Amniotic stem cell (primary cell): ENCODE measurements at places on chromosomes 5 and 9.

DNA sequence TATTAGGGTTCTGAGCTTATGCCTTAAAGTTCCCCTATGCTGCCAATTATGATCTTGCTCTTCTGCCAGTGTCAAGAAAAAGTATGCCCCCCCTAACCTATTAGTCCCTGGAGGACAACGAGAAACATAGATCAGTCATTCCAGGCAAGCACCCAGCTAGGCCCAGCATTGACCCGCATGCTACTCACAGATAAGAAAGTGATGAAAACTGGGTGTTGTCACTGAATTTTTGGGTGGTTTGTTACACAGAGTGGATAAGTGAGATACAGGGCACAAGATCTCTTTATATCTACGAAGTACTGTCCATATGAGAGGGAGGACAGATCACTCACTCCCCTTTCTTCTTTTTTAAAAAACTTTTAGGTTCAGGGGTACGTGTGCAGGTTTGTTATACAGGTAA, 6.4 kb upstream of the TEX48 start:
- no peak for DNase-seq

DNA sequence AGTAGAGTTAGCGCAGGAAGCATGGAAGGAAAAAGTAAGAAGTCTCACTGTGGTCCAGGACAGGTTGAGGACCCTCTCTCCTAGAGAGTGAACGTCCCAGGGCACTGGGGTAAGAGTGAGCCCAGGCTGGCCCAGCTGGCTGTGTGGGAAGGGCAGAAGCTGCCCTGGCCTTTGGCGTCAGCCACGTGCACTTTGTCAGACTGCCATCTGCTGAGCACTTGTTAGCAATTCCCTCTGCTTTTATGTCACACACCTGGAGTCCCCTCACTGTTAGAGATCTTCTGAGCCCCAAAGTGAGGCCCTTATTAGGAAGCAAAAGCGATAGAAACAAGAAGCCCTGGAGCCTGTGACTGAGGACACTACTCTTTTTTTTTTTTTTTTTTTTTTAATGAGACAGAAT, 79.1 kb downstream of the UGCG start:
- no peak for DNase-seq

GRCh38 chr5:87872986-87873385, 395.7 kb downstream of the TMEM161B start:
- no peak for DNase-seq

- DNase-seq = no peak
Observed at GRCh38 chr5:127406326-127407121, 110.9 kb upstream of the PRRC1 start.

DNA sequence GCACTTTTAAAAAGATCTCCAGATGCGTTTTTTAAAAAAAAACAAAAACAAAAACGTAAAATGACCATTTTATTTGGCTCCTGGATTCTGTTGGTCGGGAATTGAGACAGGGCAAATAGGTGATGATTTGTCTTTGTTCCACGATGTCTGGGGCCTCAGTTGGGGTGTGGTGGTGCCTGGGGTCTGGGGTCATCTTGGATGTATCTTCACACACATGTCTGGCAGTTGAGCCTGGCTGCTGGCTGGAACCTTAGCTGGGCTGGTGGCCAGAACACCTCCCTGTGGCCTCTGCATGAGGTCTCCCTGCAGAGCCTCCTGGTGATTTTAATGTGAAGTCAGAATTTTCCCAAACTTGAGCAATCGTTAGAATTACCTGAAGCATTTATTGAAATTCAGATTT, 42.5 kb upstream of the BASP1 start:
- DNase-seq = no peak

DNA sequence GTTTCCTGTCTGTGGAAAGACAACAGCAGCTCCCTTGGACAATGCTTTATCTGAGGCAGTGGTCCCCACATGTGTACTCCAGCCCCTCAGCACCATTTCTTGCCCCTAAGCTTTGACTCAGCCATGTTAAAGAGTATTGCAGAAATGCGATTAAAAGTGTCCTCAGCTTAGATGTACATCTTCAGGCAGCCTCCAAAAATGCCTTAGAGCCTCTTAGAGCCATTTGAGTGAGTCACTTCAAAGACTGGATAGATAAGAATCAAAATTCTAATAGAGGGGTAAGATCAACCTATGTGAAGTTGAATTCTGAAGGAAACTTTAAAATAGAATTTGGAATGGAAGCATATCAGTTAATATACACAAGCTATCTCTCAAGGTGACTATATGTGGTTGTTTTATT, 296.3 kb downstream of the ADAMTS6 start:
- no peak for DNase-seq

GRCh38 chr5:68709239-68709638, 384.6 kb upstream of the SLC30A5 start:
- no peak for DNase-seq

- no peak for DNase-seq
Observed at GRCh38 chr5:89759802-89760201, 649.8 kb downstream of the CETN3 start.

- DNase-seq = no peak
Observed at GRCh38 chr9:16720386-16720785, 150.1 kb downstream of the BNC2 start.

DNA sequence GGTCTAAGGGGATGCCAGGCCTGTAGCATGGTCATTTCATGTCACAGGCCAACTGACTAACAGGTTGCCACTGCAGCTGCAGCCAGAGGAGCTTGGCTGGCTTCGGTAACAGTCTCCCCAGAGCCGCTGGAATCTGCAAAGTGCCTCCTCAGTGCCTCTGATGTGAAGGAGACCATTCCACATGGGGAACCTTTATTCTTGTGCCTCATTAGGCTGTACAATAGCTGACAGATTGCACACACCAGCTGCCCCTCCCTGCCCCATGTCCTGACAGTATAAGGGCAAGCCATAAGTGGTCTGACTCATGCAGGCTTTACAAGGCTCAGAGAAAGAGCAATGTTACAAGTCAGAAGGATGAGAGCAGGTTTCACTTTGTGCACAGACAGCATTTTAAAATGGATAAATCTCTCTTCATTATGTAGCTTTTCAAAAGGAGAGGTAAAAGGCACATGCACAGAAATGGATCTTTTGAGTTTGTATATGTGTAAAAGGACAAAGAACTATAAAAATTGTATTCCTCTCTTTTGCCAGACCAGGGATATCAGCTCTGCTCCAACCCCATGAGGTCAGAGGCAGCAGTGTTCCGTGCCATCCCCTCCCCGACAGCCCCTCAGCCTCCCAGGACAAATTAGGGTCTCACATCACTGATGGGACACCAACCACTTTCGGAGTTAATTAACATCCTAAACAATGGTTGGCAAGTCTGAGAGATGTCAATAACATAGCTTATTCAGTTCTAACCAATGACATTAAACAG, 467.8 kb downstream of the TMEM232 start:
- peak; percentile 26 for DNase-seq

GRCh38 chr5:88860501-88860900, 22.5 kb downstream of the MEF2C start:
- DNase-seq = no peak

- DNase-seq = no peak
Observed at GRCh38 chr5:138702166-138703077, 50.8 kb upstream of the CTNNA1 start.

DNA sequence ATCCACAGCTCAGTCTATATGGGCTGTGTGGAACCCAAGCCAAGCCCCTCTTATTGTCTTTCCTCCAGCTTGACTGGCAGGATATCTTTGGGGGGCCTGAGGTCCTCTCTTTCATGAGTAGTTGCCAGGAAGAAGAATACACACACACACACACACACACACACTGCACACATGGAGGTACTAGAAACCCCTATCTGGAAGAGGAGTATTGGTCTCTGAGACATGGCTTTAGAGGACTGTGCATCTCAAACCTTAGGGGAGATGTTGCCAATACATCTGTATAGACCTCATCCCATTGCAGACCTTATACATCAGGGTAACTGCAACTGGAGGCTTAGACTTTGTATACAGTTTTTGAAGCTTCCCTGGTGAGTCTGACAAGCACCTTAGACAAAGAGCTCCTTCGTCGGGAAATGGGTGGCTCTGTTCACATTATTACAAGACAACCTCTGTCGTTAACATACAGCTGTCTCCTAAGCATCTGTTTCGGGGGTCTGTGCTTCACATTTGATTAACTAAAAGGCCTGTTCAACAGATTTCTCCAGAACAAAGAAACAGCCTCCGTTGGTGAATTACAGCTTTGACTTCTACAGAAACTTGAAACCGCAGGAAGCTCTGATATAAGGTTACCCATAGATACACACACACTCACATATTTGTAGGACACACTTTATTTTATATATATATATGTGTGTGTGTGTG, 5.5 kb upstream of the ENTREP1 start:
- no peak for DNase-seq

GRCh38 chr5:146548781-146549449, 32.9 kb upstream of the GPR151 start:
- DNase-seq = no peak

GRCh38 chr5:4022056-4022670, 426.5 kb downstream of the IRX1 start:
- no peak for DNase-seq

DNA sequence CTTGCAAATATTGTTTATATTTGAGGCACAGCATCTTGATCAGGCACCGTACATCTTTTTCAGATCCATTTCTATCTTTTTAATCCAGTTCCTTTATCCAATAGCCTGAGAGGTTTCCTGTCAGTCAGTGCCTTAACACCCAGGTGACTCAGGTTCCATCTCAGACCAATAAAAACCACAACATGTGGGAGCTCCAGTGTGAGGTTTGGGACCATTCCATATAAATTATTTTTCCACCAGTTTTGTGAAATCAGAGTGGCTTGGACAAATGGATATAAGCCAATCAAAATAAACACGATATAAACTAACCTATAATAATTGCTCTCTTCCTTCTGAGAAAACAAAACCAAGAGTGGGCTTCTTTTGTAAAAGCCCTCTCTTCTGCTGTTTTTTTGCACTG, 351.3 kb downstream of the NTRK2 start:
- no peak for DNase-seq

DNA sequence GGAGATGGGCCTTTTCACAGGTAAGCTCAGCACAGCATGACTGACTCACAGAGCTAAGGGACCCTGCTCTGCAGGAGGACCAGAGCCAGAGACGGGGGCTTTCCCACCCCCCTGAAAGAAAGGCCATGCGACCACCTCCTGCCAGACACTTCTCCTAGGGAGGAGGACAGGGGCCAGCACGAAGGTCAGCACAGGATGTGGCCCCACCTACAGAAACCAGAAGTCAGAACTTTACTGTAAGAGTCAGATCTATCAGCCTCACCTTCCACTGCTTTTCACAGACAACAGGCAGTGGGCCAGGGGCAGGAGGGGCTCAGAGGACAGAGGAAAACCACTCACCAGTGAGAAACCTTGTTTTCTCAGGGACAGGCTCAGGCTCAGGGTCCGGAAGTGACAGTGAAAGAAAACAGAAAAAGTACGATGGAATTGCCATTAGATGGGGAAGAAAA, 37.9 kb downstream of the CCNJL start:
- DNase-seq = no peak

GRCh38 chr5:159274676-159275075, 11.6 kb downstream of the UBLCP1 start:
- DNase-seq = no peak

GRCh38 chr5:14715481-14715880, 51.0 kb downstream of the OTULIN start:
- no peak for DNase-seq

DNA sequence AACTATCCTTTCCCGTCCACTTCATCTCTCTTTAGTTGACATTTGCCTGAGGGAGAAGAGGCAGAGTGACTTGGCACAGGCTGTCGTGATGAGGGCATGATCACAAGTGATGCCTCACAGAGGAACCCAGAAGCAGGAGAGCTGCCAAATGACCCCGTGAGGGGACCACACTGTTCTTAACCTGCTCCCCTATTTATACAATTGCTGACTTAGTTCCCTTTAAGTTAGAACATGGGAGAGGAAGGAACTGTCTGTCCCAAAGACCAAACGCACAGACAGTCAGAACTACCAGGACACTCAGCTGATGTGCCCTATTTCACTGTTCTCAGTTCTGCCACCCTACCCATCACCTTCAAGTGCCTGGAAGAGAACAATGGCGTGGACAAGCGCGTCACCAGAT, 73.7 kb downstream of the SLC1A3 start:
- no peak for DNase-seq

GRCh38 chr9:36221667-36222066, 30.9 kb downstream of the CLTA start:
- no peak for DNase-seq

DNA sequence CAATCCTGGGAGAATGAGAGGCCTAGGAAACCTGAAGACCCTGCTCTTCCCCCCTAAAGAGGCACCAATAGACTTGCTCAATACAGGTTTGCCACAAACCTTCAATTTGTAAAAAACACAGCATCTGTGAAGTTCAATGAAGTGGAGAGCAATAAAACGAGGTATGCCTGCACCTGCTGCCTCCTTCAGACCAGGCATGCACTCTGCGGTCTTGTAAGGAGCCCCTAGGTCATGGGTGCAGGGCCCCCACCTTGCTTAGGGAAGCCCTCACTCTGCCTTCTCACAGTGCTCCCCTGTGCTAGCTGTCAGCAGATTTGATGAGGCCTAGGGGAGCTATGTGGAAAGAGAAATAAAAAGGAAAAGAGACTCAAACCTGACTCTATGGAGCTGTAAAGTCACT, 72.1 kb upstream of the GALNT10 start:
- no peak for DNase-seq

GRCh38 chr9:116515541-116515940, 171.6 kb upstream of the TRIM32 start:
- no peak for DNase-seq

- DNase-seq = no peak
Observed at GRCh38 chr9:90169490-90169889, 473.1 kb downstream of the DIRAS2 start.

GRCh38 chr9:16138561-16139491, 586.0 kb downstream of the CCDC171 start:
- DNase-seq = peak; percentile 43

GRCh38 chr9:95607507-95607906, 90.7 kb upstream of the PTCH1 start:
- DNase-seq = no peak

DNA sequence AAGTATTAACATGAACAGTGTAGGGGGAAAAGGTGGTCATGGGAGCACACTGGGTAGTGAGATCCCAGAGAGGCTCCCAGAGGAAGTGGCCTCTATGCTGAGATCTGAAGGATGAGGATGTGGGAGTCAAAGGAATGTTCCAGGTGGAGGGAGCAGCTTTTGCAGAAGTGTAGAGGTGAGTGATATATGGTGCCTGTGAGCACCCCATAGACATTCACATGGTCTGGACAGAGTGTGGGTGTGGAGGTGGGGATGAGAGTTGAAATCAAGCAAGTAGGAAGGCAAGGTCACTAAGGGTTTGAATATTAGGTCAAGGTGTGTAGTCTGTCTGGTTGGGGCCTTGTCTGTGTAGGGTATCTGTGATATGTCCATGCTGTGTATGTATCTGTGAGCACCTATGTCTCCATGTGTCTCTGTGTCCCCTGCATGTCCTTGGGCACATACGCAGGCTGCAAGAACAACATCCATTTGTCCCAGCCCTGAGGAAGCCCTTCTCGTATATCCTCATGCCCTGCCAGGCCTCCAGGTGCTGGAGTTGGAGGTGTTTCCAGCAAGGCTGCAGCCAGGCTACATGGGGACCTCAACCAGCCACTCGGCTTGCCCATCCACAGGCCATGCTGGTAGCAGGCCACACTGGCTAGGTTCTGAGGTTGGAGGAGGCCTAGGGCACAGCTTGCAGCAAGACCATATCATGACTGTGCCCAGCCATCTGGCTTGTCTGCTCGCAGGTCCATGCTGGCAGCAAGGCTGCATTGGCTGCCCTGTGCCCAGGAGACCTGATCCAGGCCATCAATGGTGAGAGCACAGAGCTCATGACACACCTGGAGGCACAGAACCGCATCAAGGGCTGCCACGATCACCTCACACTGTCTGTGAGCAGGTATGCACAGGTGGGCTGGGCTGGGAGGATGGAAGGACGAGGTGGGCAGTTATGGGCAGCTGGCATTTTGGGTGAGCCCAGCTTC, 4.7 kb downstream of the PDLIM4 start:
- no peak for DNase-seq
